ENCODE measurements at places on chromosomes 6 and 20.

DNA sequence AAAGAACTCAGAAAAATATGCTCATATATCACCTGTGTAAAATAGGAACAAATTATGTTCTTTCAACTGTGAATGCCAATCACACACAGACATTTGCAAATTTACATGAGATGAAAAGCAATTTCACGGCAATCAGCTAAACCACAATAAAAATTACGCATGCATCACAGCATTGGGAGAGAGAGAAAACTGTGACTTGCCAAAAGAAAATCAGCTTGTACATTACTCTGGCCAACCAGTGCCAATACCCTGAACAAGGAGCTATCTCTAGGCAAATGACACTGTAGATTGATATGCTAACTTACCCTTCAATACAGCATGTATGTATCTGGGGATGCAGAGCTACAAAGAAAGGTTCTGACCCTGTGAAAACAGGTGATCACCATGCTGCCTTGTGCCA lies 515.6 kb downstream of the EYS start:
- no peak for DNase-seq

DNA sequence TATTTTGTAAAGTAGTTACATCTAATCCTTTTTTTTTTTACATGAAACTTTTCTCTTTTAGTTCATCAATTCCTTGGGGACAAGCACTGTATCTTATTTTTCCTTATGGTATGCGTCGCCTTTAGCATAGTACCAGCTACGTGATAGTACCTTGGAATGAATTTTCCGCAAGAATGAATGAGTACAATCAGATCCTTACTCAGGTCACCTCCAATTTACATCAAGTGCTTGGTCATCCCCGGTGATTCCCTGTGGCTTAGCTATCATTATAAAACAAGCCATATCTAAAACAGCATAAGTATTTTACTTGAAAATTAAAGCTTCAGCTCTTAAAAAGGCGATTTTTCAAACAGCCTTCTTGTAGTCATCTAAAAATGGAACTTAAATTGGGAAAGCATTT lies 680.4 kb upstream of the MAP3K7 start:
- DNase-seq, result no peak

DNA sequence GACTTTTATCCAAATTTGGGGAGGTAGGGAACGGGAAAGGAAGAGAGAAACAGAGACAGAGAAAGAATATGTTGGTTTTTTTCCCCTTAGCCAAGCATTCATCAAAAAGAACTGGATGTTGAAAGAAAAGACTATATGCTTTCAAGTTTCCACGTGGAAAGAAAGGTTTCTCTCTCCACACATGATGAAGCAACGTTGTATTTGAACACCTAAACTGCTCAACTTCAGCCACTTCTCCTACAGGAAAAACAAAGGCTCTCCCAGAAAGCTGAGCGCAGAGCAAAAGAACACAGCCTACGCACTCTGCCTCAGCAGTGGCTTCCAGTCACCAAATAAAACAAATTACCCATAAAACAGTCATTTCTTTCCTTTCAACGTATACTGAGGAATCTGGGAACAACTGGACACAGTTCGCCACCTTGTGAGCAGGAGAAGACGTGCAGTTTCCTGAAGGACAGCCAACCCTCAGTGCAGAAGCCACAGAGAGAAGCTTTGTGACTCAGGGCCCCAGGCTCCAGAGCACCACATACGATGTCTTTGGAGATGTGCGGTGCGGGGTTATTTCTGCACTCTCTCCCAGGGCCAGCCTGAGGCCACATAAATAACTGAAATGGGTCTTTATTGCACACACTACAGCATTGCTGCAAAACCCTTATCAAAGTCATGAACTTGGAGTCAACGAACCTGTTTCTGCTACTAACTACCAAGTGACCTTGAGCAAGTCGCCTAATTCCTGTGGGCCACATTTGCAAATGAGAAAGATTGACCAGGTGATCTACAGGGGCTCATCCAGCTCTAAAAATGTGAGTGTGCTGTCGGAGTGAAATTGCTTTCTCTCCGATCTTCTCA lies 10.1 kb downstream of the IL17F start:
- no peak for DNase-seq

- no peak for DNase-seq
These were observed 42.3 kb upstream of the NAA20 start for GRCh38 chr20:19974630-19975435.

GRCh38 chr20:3740615-3741301 lies 8.3 kb downstream of the HSPA12B start:
- DNase-seq, result no peak

DNA sequence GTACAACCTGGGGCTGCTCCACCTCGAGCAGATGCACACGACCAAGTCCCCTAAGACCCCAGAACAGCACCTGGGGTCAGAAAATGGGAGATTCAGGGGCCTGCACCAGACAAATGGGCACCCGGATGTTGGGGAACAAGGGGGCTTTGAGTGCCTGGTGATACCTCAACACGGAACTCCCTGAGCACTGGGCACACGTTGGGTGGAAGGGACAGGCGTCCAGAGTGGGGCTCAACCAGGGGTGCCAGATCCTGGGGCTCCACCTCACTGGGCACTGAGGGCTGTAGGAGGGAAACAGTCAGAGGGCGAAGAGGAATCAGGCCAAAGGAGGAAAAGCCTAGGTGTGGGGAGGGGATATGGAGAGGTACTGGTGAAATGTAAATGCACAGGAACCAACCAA lies 33.5 kb upstream of the SPAG4 start:
- no peak for DNase-seq

DNA sequence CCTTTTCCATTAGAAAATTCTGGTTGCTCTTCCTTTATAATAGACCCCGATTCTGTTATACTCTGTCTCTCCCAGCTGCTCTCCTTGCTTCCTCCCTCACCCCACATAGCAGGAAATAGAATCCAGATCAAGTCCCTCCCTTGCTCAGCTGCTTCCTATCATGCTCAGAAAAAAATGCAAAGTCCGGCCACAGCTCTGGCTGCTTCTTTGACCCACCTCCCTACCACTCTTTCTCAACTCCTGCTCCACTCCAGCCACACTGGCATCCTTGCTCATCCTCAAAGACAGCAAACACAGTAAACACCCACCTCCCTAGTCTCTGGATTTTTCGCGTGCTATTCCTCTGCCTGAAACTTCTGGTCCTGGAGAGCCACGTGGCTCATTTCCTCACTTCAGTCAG lies 9.1 kb upstream of the SLC22A16 start:
- DNase-seq, result no peak

DNA sequence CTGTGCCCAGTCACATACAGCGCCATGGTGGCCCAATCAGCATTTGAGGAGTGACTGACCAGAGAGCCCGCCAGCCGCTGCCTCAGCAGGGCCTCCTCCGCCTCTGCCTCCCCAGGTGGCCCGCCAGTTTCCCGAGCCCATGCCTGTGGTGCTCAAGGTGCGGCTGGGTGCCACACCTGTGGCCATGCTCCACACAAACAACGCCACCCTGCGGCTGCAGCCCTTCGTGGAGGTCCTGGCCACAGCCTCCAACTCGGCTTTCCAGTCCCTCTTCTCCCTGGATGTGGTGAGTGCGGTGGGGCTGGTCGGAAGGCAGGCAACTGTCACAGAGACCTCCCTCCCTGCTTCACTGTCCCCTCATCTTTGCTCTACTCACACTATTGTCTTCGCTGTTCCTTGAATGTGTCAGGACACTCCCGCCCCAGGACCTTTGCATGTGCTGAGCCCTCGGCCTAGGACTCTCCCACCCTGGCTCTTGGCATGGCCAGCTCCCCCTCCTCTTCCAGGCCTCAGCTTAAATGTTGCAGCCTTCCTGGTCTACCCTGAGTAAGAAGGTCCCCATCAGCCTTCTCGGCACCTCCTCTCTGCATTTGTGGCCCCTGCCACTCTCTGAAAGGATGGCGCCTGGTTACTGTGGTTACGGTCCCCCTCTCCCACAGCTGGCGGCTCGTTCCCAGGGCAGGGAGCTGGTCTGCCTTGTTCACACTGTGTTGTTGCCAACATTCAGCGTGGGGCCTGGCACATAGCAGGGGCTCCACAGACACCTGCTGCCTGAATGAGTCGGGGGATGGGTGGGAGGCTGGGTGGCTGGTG lies 11.8 kb upstream of the BPIFB6 start:
- no peak for DNase-seq
